ENCODE measurements at places on chromosomes 12 and 14.

DNA sequence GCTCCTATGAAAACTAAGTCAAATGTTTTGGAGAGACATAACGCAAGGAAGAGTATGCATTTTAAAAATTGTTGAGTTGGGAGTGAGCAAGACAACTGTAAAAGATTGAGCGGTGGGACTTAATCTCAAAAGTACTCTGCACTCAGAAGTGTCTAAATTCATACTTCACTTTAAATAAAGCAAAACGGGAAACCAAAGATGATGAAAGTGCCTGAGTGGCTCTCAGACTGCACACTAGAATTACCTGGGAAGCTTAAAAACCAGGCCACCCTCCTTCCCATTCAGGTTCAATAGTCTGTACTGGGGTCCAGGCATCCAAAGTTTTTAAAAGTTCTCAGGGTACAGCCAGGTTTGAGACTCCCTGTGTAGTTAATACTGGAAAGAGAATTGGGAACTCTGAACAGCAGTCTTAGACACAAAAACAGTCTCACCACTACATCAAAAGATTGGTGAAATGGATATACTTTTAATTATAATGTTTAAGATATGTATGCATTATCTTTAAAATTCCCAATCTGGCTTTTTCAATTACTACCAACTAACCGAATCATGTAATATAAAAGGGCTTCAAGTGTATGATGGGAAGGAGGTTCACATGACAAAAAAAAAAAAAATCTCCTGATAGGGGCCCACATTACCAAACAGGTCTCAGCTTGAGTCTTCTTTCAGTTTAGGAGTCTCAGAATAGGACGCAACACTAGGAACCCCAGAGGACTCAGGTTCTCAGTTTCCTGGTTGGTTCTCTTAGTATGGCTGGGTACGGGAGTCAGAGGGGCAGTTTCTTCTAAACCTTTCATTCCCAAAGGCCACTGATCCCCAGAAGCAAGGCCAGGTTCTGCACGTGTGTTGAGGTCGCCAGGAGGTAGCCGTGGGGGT is 1.0 kb downstream of the HOMEZ start:
- peak; percentile 53 for DNase-seq

- DNase-seq = peak; percentile 57
These were observed 25.3 kb downstream of the MYBPC1 start for GRCh38 chr12:101619858-101620761.

DNA sequence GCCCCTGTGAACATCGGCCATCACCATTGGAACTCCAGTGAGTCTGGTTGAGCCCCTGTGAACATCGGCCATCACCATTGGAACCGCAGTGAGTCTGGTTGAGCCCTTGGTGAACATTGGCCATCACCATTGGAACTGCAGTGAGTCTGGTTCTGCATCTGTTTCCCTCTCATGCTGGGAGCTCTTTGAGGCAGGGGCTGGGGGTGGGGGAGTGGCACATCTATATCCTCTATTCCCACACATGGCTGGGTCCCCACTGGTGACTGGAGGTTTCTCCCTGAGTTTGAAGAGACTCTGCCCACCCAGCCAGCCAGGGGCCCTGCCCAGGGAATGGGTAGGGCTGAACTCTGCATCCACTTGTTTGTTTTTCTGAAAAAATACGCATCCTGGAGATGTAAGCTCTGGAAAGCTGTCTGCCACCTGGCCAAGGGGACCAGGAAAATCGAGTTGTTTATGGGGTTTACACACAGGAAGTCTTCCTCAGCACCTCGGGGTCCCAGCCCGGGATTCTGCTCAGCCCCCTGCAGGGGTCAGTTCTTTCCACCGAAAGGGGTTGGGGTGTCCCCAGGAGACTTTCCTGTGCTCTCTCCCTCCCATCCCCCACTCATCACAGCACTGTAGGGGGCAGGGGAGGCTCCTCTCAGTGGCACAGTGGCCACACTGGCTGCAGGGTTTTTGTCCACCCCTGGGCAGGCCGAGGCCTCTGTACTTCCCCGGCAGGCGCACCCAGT is 170.5 kb upstream of the GSC start:
- no peak for DNase-seq

DNA sequence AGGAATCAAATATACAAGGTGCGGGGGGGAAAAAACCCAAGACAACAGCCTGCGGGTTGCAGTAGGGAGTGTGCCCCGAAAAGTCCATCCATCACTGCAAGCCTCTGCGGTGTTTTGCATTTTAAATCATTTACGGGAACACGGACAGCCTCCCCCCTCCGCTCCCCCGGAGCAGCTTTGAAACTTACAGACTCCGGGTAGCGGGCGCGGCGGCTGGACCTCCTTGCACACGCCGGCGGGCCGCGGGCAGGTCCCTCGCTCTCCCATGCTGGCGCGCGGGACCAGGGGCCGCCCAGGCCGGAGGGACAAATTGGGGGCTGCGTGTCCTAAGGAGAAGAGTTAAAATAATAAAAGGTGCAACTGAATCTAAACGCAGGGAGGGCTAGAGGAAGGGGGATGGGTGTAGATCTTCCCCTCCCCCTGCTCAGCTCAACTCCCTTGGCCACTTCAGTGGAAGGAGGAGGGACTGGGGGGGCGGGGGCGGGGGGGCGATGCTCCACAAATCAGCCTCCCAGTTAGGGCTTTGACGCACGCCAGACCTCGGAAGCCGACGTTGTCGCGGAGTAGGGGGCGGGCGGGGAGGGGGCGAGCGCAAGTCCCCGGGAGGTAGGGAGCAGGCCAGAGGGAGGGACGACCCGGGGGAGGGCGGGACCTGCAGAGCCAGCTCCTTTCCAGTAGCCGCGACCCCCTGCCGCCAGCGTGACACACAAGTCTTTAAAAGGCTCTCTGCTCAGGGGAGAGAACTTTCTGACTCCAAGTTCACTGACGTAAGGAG is at the start of gene KCNJ8:
TSS of gene KCNJ8 (minus strand) at position 349 of the 775 bp plus-strand sequence. CDS start 1,090 bp downstream, outside the sequence.
- DNase-seq = peak; percentile 44

- DNase-seq = no peak
These were observed 15.6 kb downstream of the TPH2 start for GRCh38 chr12:71954083-71954778.

GRCh38 chr12:31105668-31106067 is 32.0 kb downstream of the DDX11 start:
- DNase-seq = no peak

- DNase-seq = no peak
These were observed 83.0 kb downstream of the EPS8 start for GRCh38 chr12:15706010-15706676.

DNA sequence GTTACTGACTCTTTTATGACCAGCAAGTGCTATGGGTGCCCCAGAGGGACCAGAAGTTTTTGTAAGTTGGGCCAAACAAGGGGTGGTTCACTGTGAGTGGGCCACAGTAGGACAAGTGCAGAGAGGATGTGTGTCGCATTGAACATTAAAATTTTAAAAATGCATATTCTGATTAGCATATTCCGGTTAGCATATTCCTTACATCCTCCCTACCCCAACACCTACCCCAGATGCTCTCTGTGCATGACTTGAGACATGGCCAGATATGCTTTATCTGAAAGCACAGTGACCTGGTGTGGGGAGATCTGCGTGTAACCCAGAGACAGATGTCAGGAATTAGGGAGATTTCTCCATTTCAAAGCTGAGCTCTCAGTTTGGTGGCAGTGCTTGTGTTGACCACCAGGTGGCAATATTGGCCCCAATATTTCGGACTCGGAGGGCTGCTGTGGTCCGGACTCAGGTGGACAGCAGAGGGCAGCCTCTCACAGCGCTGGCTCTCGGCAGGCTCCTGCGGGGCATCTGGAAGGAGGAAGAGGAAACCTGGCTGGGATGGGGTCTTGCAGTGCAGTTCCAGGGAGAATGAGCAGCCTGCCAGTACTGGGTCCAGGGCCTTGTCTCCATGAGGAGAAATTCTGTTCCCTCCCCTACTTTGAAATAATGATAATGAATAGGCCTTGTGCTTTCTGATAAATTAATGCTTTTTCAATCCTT is 1.6 kb upstream of the CEBPE start:
- peak; percentile 91 for DNase-seq

DNA sequence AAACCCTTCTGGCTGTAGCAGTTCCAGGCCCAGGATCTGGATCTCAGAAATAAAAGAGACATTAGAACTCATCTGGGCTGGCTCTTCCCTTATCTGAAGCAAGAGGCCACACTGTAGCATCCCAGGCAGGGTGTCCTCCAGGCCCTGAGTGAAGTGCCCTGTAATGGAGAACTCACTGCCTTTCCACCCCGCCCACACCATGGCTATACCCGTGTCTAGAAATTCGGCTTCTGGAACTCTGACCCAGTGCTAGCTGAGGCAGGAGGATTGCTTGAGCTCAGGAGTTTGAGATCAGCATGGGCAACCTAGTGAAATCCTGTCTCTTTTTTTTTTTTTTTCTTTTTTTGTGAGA is 23.5 kb upstream of the PLEKHG3 start:
- no peak for DNase-seq

- DNase-seq = no peak
These were observed 43.9 kb downstream of the CCDC88C start for GRCh38 chr14:91373591-91374254.

- no peak for DNase-seq
These were observed 22.2 kb upstream of the PPP1R13B start for GRCh38 chr14:103869406-103870143.

GRCh38 chr12:97159377-97159776 is 252.3 kb downstream of the NEDD1 start:
- DNase-seq = no peak

DNA sequence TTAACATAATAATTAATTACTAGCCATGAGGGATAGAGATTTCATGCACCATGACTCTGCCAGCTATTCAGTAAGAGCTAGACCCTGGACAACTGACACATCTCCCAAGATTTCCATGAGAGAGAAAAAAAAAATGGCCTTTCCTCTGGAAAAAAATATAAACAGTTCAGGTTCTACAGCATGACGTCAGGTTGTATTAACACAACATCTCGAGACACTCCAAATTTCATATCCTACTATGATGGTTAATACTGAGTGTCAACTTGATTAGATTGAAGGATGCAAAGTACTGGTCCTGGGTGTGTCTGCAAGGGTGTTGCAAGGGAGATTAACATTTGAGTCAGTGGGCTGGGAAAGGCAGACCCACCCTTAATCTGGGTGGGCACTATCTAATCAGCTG is 11.1 kb downstream of the DBX2 start:
- no peak for DNase-seq

DNA sequence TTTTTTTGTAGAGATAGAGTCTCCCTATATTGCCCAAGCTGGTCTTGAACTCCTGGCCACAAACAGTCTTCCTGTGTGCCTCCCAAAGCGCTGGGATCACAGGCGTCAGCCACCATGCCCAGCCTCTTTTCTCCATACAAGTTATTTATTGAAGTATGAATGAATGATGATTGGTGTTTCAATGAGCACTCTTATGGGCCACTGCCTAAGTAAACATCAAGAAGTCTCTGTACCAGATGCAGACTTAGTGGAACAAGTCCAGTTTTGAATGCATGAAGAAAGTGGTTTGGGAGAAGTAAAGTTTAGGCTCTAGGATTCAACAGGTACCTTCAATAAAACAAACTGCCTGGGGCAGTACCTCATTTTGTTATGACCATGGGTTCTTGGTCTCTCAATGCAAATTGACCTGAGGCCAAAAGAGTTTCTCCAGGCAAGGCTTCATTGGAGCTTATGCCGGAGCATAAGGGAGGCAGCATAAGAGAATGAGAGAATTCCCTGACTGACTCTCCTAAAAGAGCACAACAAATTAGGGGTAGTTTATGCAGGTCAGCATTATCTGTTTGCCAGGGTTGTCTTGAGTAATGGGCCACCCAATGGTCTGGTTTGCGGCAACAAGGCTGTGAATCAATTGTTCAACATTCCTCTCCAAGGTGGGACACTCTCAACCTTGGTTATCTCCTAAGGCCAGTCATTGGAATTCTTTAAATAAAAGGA is 1.1 kb upstream of the GMFB start:
- no peak for DNase-seq

DNA sequence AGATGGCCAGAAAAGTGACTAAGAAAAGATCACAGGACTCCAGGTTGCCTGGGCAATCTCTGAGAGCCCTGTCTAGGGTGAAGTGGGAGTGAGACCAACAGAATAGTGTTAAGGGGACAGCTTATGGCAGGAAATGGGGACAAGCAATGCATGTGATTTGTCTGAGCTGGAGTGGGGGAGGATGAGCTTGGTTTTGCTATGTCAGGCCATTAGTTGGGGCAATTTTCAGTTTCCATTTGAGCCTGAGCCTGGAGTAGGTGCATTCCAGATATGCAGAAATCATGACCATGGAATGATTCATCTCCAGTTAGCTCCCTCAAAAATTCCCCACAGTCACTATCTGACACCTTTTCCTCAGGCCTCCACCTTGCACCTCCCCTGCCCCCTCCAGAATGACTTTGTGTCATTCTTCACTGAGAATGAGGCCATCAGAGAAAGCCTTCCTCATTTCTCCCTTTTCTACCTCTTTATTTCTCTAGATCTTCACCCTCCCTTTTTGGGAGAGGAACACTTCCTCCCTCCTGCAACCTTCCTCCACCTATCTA is 150.9 kb upstream of the PLEKHG7 start:
- DNase-seq = peak; percentile 55

DNA sequence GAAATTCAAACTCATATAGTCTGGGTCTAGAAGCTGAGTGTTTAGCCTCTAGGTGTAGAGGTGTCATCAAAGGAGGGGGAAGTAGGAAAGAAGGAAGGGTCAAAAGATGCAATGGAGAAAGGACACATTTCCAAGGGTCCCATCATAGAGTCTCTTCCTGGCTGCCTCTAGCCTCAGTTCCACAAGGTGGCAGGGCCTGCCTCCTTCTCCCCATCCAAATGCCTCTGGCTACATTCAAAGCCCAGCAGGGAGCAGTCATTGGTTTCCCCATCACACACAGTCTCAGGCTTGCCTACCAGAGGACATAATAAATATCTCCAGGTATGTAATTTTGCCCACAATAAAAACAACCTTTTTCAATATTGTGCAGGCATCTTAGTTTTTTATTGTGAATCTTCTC is 2.1 kb upstream of the CCT2 start:
- DNase-seq = no peak

- DNase-seq = no peak
These were observed 333.5 kb upstream of the DCN start for GRCh38 chr12:91515944-91516694.

DNA sequence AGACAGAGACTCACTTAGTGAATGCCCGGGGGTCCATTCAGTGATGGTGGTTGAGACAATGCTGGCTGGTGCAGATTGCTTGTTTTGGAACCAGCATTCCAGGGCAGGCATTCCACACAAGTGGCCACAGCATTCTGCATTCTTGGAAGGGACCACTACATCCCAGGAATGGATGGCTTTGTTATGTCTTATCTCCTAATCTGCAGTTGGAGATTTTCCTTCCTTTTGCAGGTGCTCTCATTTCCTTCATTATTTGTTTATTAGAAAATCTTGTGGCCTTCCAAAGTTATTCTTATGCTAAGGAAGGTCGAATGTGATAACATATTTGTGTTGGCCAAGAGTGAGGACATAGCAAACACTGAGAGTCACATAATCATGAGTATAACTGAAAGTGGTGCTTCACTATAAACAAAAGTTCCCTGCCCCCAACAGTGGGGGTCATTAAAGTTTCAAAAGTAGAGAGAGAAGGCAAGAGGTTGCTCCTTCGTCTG is 66.0 kb downstream of the BMP4 start:
- DNase-seq = no peak

DNA sequence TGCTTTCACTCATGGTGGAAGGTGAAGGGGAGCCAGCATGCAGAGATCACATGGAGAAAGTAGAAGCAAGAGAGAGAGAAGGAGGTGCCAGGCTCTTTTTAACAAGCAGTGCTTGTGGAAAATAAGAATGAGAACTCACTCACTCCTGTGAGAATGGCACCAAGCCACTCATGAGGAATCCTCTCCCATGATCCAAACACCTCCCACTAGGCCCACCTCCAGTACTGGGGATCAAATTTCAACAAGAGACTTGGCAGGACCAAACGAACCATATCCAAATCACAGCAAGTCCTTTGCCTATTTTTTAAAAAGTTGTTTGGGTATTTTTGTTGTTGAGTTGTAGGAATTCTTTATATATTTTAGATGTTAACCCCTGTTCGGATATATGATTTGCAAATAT is 245.9 kb upstream of the ARID2 start:
- DNase-seq = peak; percentile 19

Data from choroid plexus epithelial cell (primary cell).